GM18507 (cell line): ENCODE measurements at places on chromosomes 7 and 10.

DNA sequence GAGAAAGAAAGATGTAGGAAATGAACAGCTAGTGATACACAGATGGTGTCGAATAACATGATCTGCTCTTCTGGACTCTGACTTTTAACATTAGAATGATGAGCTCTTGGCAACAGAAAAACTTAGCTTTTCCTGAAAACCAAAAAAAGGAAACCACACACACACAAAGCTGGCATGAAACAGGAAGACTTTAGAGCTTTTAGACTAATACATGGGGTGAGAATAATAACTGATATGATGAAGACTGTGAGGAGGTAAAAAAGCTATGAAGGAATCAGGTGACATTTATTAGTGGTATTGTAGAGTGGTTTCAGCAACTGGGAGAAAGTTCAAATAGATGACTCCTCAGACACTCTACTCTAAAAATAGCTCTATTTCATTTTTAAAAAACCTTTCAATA, 491.9 kb downstream of the PARD3 start:
- no peak for DNase-seq

- no peak for DNase-seq
These were observed 12.0 kb upstream of the AGR2 start for GRCh38 chr7:16816824-16817223.

GRCh38 chr10:123772645-123773508, 106.7 kb downstream of the GPR26 start:
- DNase-seq, result no peak

DNA sequence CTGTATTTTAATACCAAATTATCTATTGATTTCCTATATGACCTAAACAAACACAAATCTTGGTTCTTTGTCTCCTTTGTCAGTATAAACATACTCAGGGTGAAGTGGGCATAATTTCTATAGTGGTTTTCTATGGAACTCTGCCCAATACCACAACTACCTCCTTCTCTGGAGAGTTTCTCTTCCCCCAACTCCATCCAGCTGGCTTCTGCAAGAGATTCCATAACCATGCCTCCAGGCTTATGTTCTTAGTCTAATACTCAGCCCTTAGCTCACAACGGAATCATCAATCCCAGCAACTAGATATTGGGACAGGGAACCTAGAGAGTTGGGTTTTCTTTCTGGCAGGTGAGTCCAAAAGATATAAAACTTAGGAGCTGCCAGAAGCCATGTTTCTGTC, 127.3 kb downstream of the TRIL start:
- DNase-seq, result no peak

- DNase-seq, result no peak
These were observed 66.1 kb downstream of the FOXL3 start for GRCh38 chr7:356087-356486.

GRCh38 chr10:117365612-117366011, 9.6 kb downstream of the PDZD8 start:
- no peak for DNase-seq

DNA sequence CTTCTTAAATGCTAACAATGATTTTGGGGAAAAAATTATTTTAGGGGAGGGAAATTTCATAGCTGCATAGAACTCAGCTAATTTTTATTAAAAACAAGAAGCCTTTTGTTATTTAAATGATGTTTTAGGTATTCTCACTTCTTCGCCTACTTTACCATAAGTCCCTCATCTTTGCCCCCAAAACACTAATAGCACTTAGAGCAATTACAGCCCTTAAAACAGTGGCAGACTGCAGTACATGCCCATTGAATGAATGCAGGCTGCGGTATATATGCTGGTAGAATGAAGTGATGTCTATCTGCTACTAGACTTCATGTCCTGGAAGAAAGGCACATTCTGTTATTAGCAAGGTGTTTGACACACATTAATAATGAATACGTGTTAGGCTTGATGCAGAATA, 2.9 kb upstream of the SPAG6 start:
- no peak for DNase-seq

DNA sequence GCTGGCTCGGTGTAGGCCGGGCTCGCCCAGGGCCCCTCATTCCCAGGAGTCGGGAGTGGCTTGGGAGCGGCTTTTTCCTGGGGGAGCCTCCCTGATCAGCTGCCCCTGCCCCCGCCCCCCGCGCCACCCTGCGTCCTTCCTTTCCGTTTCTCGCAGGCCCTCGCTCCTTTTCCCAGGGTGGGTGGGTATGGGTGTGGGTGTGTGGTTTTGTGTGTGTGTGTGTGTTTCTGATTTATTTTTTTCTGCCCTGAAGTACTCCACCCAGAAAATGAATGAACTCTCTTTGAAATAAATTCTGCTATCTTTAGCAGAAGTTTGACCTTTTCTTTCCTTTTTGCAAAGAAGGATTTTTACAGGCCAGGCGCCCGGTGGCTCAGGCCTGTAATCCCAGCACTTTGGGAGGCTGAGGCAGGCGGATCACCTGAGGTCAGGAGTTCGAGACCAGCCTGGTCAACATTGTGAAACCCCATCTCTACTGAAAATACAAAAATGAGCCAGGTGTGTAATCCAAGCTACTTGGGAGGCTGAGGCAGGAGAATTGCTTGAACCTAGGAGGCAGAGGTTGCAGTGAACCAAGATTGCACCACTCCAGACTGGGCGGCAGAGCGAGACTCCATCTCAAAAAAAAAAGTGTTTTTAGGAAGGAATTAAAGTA, 30.0 kb upstream of the AP5Z1 start:
- DNase-seq, result no peak

GRCh38 chr10:72782649-72783330, 90.8 kb downstream of the MCU start:
- DNase-seq, result no peak

GRCh38 chr7:133436014-133436428, 183.1 kb downstream of the EXOC4 start:
- no peak for DNase-seq

DNA sequence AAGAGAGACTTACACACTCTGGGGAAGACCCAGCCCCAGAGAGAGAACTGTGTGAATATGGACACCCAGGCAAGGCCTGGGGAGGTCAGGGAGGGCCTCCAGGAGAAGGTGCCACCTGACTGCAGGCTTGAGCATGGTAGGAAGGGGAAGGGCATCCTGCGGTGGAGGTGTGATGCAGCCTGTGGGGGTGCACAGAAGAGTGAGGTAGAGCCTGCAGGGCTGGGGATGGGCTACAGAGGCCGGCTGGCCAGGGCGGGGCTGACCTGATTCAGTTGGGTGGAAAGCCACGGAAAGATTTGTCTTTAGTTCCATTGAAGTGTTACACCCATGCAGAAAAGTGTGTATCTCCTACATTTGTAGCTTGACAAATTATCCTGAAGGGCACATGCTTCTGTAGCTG, 47.6 kb downstream of the ZMIZ1 start:
- no peak for DNase-seq

GRCh38 chr10:14409856-14410458, 79.2 kb upstream of the FRMD4A start:
- no peak for DNase-seq

GRCh38 chr7:110168010-110168409, 922.9 kb upstream of the LRRN3 start:
- no peak for DNase-seq

DNA sequence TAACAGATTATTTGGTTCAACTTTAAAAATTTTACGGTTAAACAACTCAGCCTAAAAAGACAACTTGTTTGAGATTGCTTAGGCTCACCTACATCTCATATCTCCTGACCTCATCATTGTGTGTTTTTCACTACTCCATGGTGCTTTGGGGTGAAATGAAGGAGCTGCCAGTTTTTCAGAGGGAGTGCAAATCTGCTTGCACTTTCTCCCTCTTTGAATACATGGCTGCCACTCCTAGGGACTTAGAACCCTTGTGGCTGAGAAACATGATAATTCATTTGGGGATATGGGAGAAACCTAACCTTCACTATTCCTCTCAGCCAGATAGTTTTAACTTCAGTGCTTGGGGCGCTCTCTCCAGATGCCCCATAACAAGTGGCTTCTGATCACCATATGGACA, 2.7 kb downstream of the CCSER2 start:
- no peak for DNase-seq

DNA sequence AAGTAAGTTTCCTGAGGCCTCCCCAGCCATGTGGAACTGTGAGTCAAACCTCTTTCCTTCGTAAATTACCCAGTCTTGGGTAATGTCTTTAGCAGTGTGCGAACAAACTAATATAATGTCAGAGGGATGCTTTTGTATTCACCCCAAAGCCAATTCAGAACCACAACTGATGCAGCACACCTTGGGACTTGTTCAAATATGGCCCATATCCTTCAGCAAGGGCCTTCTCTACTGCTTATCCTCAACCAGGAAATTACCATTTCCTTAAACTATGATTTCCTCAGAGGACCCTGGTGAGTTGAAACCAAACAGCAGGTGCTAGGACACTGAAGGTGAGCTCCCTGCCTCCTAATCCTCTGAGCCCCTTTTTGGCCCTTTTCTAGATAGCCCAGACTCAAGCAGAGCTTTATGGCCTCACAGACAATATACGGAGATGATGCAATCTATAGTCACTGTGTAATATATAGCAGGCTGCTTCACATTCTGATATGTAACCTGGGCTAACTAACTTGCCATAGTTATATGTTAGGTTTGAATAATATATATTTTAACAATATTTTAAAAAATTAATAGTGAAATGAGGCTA, 15.2 kb downstream of the SRI start:
- DNase-seq, result no peak

DNA sequence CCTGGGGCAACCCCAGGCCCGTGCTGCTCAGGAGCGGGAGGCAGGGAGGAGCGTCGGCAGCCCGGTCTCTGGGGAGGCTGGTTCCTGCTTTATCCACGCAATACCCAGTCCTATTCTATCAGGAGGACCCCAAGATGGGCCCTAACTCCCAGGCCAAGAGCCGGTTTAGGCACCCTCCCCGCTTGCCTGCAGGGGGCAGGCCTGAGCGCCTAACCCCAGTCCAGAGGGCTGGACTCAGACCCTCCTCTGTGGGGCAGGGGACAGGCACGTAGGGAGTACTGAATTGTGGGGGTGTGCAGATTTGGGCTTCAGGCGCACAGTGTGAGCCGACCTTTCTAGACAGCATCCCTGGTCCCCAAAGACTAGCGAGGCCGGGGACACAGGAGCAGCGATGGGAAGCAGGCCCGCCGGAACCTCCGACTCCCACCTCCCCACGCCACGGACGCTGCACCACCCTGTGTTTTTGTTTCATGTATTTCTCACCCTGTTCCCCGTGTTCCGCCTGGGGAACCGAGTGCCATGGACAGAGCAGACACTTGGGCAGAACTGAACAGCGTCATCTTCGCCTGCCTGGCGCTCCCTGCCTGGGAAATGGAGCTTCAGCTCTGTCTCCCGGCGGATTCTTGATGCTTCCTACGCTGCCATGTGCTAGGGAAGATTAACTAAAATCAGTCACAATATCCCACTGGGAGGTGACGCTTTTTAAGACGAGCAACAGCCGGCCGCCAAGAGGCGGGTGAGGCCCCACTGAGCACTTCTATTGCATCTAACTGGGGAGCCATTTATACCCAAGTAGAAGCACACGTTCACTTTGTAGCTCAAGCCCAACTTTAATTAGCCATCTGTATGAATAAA, 5.3 kb downstream of the NUDT1 start:
- no peak for DNase-seq

GRCh38 chr10:102519246-102519825, 15.6 kb downstream of the SUFU start:
- no peak for DNase-seq

GRCh38 chr10:120927352-120927751, 76.2 kb downstream of the WDR11 start:
- DNase-seq, result no peak

DNA sequence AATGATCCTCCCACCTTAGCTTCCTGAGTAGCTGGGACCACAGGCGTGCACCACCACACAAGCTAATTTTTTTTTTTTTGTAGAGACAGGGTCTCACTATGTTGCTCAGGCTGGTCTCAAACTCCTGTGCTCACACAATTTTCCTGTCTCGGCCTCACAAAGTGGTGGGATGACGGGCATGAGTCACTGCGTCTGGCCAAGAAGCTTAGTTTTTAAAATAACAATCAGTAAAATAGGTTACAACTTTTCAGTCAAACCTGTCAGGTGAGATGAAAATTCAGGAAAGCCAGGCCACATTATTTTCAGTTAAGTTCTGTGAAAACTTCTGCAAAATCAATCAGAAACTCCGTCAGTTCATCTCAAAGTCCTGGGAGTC, 55.4 kb downstream of the FAM241B start:
- DNase-seq, result no peak
